ENCODE measurements at places on chromosomes 7 and 10.

- DNase-seq, result no peak
Observed at GRCh38 chr10:118763202-118763988, 8.6 kb upstream of the CACUL1 start.

DNA sequence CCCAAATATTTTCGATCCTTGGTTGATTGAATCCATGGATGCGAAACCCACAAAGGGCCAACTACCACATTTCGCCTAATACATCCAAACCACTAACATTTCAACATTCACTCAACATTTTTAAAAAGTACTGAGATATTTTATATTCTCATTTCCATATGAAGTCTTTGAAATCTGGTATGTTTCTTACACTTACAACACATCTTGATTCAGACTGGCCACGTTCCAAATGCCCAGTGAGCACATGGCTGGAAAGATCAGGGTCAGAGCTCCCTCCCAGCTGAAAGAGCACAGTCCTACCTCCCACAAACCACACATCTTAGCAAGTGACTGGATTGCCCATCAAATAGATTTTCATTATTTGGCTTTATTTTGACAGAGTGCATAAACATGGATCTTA is 18.9 kb downstream of the NCAPG2 start:
- peak; percentile 24 for DNase-seq

DNA sequence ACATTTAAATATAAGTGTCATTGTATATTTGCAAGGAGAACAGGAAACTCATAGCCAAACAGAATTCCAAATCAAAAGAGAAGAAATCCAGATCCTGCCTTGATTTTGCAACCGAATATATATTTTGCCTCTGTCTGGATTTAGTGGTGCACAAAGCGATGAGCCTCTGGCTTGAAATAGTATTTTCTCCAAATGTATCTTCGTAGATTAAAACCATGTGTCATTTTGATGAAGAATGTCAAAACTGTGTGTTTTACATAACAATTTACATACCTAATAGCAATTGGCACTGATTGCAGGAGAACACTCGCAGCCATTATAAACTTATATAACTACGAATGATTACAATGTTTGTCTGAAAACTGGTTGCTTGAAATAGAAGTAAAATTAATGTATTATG is 156.4 kb downstream of the ARID5B start:
- no peak for DNase-seq

DNA sequence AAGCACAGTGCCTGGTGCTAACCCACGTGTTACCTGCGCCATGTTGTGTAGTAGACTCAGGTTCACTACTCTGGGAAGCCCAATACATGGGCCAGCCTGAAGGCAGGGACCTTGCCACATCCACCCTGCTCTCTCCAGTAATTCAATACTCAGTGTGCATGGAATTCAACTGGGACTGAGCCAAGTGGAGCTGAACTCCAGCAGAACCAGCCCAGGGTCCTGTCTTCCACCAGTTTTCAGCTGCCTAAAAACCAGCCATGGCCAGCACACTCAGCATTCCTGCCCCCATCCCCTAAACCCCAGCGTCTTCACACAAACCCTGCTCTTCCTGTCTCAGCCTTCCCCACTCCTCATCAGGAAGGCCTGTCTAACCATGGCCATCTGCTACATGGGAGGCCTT is 15.4 kb downstream of the FGF8 start:
- DNase-seq, result peak; percentile 44

DNA sequence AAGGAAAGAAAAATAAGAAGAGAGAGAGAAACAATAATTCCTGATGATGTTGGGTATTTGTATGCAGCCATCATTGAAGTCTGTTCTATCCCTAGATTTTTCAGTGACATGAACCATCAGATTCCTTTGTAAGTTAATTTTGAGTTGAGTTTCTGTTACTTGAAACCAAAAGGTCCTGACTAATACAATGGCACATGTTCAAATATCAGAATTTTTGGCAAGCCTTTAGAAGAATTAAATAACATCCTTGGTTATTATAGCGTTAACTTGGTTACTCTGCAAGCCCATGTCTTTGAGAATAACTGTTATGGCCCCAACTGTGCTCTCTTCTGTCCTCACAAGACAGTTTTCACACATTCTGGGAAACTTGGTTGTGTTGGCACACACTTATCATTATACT is 66.5 kb downstream of the SYPL1 start:
- no peak for DNase-seq

GRCh38 chr7:23298141-23298881 is 828 bp upstream of the MALSU1 start:
- DNase-seq, result peak; percentile 43

GRCh38 chr10:986137-986825 is 2.0 kb upstream of the GTPBP4 start:
- no peak for DNase-seq

DNA sequence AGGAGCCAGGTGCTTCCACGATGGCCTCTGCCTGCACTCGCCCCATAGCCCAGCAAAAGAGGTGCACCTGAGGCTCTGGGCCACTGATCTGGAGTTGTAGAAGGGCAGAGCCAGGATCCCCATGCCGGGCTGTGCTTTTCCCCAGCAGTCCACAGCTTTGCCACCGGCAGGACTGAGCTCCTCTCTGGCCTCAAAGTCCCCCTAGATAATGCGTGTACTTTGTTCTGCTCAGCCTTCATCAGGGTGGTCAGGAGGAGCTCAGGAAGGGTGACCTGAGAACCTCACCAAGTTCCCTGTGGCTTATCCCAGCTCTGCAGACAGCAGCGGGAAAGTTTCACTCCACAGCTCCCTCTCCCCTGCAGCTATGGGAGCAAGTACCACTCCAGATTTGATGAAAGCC is 27.9 kb upstream of the UNC5B start:
- DNase-seq, result no peak

DNA sequence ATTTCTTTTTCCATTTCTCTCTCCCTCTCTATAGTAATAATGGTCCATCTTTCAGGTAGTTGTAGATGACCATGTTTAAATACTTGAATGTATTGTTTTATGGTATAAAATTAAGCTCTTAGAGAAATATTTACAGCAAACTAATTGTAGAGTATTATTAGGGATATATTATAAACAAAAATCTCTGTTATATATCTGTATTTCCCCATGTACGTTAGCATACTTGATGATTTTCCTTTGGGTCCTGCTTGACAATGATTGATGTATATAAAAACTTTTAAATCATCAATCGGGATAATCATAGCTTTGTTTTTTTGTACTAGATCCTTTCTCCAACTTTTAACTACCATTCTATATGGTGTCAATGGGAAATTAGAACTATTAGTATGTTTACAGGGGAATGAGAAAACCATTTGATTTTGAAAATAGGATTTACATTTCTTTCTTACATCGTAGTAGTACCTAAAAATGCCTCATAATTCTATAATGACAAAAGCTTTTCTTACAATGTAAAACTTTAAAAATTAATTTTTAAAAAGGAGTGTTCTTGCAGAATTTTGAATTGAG is 117.5 kb upstream of the CDK13 start:
- no peak for DNase-seq

- peak; percentile 50 for DNase-seq
Observed at GRCh38 chr10:116444527-116445142, 17.0 kb downstream of the PNLIPRP3 start.

DNA sequence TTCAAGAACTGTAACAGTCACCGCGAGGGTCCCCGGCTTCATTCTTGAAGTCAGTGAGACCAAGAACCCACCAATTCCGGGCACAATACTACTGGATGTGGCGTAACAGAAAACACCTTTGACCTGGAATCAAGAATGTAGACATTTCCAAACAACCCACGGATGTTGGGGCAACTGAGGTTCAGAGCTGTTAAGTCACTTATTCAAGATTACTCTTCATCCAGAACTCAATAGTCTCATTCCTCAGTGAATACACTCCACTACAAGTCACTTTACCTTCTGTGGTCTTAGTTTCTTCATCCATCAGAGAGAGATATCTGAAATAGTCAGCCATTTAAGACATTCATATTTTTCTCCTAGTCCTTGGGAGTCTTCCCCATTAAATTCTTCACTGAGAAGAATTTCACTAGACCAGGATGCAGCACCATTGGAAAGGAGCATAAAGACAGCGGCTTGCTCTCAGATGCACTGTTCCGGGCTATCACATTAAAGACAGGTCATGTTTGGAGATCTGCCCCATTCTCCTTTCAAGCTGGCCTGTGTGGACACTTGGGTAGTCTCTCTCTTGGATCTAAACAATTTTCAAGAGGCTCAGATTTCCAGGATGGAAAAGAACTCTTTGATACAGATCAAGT is 32.3 kb upstream of the ARID5B start:
- no peak for DNase-seq

- DNase-seq, result peak; percentile 80
Observed at GRCh38 chr10:24465124-24465874, 256.4 kb downstream of the KIAA1217 start.

DNA sequence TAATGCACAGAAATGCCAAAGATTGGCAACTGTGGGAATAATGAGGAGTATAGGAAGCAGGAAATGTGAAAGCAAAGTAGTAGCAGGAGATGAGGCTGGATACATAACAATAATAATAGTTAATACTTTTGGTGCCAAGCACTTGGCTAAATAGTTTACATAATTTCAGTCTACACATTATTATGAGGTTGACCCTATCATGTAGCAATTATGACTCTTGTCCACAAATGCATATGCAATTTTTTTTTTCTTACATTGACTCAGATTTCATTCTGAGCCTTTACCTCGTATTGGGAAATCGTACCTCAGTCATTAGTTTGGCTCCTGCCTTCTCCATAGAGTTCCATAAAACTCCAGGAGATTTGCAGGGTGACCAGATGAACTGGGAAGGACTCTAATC is 219.9 kb downstream of the SUGCT start:
- no peak for DNase-seq

DNA sequence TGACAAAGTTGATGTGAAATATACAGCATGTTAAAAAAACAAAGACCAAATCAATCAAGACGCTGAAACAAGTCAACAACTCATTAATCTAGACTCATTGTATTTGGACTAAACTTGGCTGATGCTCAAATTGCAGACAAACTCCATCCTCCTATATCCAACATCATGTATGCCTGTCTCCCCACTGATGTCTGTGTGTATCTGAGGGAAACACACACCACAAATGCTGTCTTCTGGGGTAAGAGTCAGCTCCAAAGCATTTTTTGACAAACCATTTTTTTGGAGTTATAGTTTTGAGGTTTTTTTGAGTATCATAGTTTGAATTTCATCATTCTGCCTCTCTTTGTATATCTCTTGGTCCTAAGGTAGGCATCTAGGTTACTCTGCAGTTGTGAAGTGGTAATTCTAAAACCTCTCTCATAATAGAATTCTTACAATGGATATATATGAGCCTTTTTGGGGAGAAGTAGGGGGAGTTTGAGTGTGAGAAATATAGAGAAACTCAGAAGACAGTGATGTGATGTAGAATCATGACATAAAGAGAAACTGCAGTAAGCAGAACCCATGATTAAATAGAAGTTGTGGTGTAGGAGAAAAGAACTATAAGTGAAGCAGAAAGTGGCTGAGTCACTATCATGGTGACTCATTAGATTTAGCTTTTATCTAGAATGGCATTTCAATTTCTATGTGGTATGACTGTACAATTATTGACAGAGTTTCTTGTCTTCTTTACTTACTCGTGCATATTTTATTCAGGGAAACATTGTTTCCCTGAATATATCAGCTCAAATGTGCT is 1531.1 kb upstream of the LRRTM3 start:
- DNase-seq, result no peak

DNA sequence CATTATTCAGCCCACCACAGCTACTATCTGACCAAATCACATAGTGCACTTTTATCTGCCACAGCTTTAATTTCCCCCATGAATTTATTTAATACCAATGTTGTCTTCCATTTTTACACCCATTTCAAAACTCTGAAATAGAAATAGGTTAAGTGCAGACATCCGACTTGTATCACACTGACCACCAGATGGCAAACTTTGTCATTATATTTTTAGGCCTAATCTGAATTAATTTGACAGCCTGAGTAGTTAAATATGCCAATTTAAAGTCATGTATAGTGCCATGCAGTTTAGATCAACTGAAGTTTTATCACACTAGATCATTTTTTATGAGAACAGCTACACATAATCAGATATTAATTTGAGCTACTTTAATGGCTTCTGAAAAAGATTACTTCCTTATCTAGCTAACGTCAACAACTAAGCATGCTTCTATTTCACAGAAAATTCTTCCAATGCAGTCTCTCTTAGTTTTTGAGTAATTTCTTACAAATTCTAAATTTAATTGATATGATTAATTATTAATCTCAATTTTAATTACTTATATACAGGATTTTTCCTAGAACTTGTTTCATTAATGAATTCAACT is 566.4 kb downstream of the GFRA1 start:
- DNase-seq, result peak; percentile 11

DNA sequence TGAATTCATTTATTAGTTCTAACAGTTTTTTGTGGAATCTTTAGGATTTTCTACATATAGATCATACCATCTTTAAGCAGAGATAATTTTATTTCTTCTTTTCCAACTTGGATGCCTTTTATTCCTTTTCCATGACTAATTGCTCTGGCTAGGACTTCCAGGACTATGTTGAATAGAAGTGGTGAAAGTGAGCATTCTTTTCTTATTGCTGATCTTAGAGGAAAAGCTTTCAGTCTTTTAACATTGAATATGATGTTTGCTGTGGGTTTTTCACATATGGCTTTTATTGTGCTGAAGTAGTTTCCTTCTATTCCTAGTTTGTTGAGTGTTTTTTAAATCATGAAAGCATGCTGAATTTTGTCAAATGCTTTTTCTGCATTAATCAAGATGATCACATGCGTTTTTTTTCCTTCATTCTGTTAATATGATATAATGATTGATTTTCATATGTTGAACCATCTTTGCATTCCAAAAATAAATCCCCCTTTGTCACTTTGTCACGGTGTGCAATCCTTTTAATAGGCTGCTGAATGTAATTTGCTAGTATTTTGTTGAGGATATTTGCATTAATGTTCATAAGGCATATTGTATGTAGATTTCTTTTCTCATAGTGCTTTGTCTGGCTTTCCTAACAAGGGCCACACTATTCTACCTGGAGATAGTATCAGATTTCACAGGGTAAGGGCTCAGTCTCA is 92.9 kb downstream of the ZNF467 start:
- no peak for DNase-seq

DNA sequence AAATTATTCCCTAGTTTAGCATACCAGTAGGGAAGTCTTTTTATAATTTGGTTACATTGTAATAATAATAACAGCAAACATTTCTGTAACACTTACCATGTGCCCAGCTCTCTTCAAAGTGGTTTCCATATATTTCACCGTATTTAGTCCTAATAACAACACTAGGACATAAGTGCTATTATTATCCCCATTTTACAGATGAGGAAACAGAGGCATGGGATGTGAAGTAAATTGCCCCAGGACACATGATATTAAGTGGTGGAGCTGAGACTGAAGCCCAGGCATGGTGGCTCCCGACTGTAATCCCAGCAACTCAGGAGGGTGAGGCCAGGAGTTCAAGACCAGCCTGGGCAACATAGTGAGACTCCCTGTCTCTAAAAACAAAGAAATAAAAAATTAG is 5.1 kb downstream of the PHYH start:
- no peak for DNase-seq

DNA sequence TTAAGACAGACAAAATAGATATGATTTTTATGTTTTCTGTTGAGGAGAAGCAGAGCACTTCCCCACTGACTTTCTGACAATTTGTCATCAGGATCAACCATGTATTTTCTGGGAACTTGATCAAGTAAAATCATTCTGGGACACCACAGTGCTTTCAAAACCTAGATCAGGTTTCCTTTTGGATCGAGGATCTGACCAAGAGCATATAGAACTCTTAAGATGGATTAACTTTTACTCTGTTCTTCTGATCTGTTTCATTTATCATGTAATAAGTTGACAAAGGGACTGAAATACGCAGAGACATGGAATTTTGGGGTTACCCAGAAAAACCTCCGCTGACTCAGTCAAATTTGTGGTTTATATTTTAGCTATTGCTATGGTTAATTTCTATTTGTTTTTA is 136.0 kb upstream of the WNT16 start:
- DNase-seq, result no peak
